ENCODE measurements at places on chromosomes 4 and X.

- peaks cover 10% of the 10 kb centered on the region for H3K36me3 ChIP-seq
- H3K27me3 ChIP-seq: no peaks in the 10 kb centered on the region
- DNase-seq: no peak
- no peak overlapping the region for H3K4me3 ChIP-seq
- H3K4me1 ChIP-seq: no peaks in the 10 kb centered on the region
- no peak overlapping the region for H3K27ac ChIP-seq
Measured at GRCh38 chr4:184641451-184641850, 7.8 kb downstream of the CASP3 start.

- no peak for DNase-seq
- H3K27me3 ChIP-seq: no peaks in the 10 kb centered on the region
- H3K4me3 ChIP-seq: no peak overlapping the region
- H3K4me1 ChIP-seq: no peaks in the 10 kb centered on the region
- no peaks in the 10 kb centered on the region for H3K36me3 ChIP-seq
Measured at GRCh38 chr4:39942507-39942906, 35.2 kb downstream of the PDS5A start.

DNA sequence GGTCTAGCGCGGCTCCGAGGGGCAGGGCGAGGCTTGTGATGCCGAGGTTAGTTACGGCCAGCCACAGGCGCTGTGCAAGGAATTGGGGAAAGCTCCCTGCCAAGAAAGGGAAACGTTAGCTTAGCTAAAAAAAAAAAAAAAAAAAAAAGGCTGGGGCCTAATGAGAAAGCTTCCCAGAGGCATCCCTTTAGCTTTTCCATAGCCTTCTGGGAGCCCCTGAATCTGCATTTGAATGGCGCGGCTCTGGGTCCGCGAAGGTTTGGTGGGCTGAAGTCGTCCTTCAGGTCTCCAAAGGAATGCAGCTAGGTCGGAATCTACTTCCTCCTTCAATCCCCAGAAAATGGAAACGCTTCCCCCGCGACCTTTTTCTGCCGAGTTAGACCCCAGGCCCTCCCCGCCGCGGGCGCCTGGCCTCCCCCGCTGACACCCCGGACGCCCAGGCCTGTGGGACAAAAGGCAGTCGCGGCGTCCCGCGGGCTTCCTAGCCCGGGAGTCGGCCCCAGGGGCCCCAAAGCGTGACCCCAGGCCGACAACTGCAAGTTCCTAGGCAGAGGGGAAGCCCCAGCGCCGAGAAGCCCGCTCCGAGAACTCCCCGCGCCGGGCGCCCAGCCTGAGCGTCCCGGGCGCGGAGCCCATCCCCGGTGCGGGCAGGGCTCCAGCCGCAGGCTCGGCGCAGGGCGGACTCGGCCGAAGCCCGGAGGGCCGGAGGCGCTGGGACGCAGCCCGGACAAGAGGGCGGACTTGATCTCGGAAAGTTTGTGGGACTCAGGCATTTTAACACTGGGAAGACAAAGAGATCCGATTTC, 605 bp upstream of the FAT1 start:
- no peaks in the 10 kb centered on the region for H3K4me1 ChIP-seq
- H3K27ac ChIP-seq: peak overlapping the region; percentile 85
- no peaks in the 10 kb centered on the region for H3K36me3 ChIP-seq
- no peaks in the 10 kb centered on the region for H3K27me3 ChIP-seq

GRCh38 chr4:125365731-125366130, 51.0 kb downstream of the FAT4 start:
- no peak overlapping the region for H3K4me3 ChIP-seq
- no peaks in the 10 kb centered on the region for H3K4me1 ChIP-seq
- DNase-seq: no peak
- H3K27me3 ChIP-seq: no peaks in the 10 kb centered on the region

GRCh38 chrX:19190902-19191301, 68.6 kb upstream of the ADGRG2 start:
- DNase-seq: no peak
- H3K27ac ChIP-seq: no peak overlapping the region
- no peak overlapping the region for H3K4me3 ChIP-seq
- H3K36me3 ChIP-seq: no peaks in the 10 kb centered on the region
- no peaks in the 10 kb centered on the region for H3K4me1 ChIP-seq

DNA sequence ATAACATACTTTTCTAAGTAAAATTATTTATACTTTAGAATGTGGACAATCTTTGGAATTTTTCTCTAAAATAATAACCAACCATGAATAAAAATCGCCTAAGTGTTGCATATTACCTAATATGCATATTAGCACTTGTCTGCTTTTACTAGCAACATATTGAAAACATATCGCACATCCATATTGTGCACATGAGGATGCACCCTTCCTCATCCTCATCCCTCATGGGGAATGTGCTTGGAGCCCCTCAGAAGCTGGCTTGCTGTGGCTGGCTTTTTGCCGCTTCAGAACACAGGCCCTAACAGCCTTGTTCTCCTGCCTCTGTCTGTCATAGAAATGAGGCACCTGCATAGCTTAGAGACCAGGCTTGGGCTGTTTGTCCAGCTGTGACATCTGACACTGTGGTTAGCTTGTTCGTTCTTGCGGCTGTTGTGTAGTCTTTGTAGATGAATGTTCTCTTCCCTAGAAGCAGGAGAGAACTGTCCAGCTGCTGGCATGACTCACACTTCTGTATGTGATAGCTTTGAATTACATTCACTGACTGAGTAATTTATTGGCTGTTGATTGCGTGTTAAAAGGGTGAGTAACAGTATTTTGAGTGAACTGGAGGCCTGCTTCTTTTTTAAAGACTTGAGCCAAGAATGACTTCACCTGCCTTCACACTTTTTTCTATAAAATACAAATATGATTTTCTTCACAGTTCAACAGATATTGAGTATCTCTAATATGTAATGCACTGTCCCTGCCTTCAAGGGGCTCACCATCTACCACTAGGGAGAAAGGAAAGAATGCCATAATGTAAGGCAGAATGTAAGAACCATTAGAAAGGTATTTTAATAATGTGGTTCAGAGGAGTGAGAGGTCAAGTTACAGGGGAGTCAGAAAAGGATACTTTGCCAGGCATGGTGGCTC, 81.9 kb downstream of the HMGB2 start:
- no peaks in the 10 kb centered on the region for H3K27me3 ChIP-seq
- no peaks in the 10 kb centered on the region for H3K4me1 ChIP-seq
- no peak overlapping the region for H3K4me3 ChIP-seq
- DNase-seq: no peak
- H3K36me3 ChIP-seq: no peaks in the 10 kb centered on the region
- no peak overlapping the region for H3K27ac ChIP-seq

DNA sequence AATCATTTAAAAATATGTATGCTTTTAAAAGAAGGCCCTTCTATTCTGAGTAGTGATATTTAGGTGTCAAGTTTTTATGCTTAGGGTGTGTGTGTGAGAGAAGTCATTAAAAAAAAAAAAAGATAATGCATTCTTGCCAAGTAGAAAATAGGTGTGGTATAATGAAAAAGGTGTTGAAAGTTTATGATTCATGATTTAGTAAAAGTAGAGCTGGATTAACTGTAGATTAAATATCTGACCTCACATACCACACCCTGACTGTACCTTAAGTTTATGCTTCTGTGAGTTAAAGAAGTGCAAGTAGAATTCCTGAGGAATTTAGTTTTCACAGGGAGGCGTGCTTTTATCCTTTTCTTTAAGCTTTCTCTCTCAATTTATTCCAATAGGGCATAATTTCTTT, 71.1 kb downstream of the BMPR1B start:
- H3K27me3 ChIP-seq: no peaks in the 10 kb centered on the region
- no peak overlapping the region for H3K4me3 ChIP-seq
- no peak overlapping the region for H3K27ac ChIP-seq
- no peaks in the 10 kb centered on the region for H3K36me3 ChIP-seq

DNA sequence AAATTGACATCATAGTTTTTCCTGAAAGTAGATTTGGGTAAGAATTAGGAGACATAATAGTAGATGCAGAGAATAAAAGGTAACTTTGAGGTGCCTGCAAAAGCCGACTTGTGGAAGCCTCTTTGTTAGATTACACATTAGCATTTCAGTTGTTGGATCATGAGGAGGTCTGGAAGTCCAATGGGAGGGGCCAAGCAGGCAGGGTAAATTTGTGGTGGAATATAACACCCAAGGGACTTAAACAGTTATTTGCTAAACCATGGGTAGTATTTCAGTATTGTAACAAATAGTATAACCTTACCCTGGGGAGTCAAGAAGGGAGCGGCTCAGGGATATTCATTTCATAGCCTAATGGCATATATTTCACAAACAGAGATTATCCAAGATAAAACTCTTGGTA, 810.7 kb upstream of the AMOT start:
- H3K27ac ChIP-seq: no peak overlapping the region
- no peaks in the 10 kb centered on the region for H3K36me3 ChIP-seq
- H3K4me3 ChIP-seq: no peak overlapping the region
- peaks cover 2% of the 10 kb centered on the region for H3K27me3 ChIP-seq
- no peak for DNase-seq
- no peaks in the 10 kb centered on the region for H3K4me1 ChIP-seq

DNA sequence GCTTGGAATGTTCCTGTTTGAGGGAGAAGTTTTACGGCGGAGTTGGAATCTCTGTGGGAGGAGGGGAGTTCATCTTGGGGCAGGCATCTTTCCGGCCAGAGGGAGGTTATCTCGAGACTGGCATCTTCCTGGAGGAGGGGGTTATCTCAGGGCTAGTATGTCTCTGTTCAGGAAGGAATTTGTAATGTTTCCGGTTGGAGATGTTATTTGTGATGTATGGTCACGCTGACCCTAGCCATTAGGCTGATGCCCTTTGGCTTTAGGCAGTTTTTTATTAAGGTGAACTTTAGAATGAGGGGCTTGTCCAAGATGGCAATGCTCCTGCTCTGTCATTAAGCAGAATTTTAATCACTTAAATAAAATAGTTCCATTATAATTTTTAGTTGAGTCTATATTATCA, 449.7 kb downstream of the PCDH10 start:
- H3K27ac ChIP-seq: no peak overlapping the region
- H3K27me3 ChIP-seq: no peaks in the 10 kb centered on the region
- peak; percentile 17 for DNase-seq
- H3K36me3 ChIP-seq: no peaks in the 10 kb centered on the region
- no peak overlapping the region for H3K4me3 ChIP-seq
- no peaks in the 10 kb centered on the region for H3K4me1 ChIP-seq

DNA sequence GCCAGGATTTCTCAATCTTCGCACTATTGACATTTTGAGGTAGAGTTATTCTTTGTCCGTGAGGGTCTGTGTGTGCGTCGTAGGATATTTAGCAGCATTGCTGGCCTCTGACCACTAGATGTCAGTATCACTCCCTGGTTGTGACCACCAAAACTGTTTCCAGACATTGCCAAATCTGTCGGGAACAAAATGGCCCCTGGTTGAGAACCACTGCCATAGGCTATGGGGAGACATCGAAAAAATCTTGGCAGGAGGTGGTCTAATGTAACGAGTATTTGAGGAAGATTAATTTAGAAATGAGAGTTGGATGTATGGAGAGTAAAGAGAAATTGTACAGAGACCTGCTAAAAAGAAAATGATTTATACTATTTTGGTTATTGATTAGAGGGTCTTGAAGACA, 108.4 kb downstream of the DOCK11 start:
- no peak overlapping the region for H3K27ac ChIP-seq
- no peaks in the 10 kb centered on the region for H3K4me1 ChIP-seq
- H3K4me3 ChIP-seq: no peak overlapping the region
- no peaks in the 10 kb centered on the region for H3K36me3 ChIP-seq
- H3K27me3 ChIP-seq: peaks cover 2% of the 10 kb centered on the region
- DNase-seq: peak; percentile 73

DNA sequence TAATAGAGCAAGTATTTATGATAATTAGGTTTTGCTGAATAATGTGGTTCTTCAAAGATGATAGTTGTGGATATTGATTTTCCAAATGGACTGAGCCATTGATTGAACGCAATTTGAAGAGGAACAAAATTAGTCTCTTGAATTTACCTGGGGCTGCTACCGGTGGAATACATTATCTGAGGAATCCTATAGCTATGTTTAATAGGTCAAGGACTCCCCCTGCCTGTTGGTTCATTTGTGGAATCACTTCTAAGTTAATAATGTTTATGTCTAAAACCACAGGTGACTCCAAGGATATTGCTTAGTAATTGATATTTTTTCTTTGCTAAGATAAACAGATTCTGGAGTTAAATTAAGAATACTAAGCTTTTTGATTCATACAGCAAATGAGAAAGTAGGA, 576.0 kb upstream of the PABPC4L start:
- H3K4me1 ChIP-seq: no peaks in the 10 kb centered on the region
- H3K4me3 ChIP-seq: no peak overlapping the region
- H3K27ac ChIP-seq: no peak overlapping the region
- DNase-seq: peak; percentile 46

GRCh38 chr4:86338521-86338920, 21.3 kb downstream of the MAPK10 start:
- DNase-seq: no peak
- H3K27me3 ChIP-seq: no peaks in the 10 kb centered on the region
- H3K4me1 ChIP-seq: no peaks in the 10 kb centered on the region
- H3K27ac ChIP-seq: no peak overlapping the region
- H3K4me3 ChIP-seq: no peak overlapping the region

DNA sequence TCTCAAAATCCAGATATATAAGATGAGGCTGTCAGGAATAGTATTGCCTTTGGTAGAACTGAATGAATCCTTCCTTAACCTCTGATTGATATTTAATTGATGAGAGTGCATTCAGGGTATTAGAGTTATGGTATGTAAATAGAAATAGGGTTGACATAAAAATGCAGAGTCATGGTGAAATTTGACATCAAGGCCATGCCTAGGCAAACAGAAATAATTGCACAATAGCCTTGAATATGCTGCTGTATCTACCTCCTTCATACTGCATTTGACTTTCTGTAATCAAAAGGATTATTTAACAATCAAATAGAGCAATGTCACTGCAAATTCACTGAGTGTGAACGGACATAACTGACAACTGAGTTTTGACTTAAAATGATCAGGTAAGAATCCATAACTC, 1316.3 kb downstream of the STIM2 start:
- H3K27ac ChIP-seq: no peak overlapping the region
- no peaks in the 10 kb centered on the region for H3K27me3 ChIP-seq
- no peaks in the 10 kb centered on the region for H3K36me3 ChIP-seq
- no peaks in the 10 kb centered on the region for H3K4me1 ChIP-seq
- H3K4me3 ChIP-seq: no peak overlapping the region
- DNase-seq: no peak

DNA sequence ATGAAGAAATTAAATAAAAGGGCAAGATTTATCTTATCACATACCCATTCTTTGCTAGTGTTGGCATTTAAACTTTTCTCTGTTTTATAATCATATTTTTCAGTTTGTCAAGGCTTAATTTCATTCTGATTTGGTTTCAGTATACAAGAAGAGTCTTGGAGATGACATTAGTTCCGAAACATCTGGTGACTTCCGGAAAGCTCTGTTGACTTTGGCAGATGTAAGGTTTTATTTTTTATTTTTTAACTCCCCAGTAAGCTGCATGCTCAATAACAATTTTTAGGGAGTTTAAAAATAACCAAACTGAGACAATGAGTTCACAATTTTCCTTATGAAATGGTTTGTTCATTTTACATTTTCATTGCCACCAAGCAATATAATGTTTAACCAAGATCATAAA, 39.8 kb downstream of the ANXA3 start:
- H3K4me1 ChIP-seq: no peaks in the 10 kb centered on the region
- H3K36me3 ChIP-seq: no peaks in the 10 kb centered on the region
- peak; percentile 40 for DNase-seq
- H3K27me3 ChIP-seq: no peaks in the 10 kb centered on the region
- no peak overlapping the region for H3K27ac ChIP-seq
- no peak overlapping the region for H3K4me3 ChIP-seq

All from kidney (tissue), 22 donors.